ENCODE measurements at places on chromosomes 12 and 14.

DNA sequence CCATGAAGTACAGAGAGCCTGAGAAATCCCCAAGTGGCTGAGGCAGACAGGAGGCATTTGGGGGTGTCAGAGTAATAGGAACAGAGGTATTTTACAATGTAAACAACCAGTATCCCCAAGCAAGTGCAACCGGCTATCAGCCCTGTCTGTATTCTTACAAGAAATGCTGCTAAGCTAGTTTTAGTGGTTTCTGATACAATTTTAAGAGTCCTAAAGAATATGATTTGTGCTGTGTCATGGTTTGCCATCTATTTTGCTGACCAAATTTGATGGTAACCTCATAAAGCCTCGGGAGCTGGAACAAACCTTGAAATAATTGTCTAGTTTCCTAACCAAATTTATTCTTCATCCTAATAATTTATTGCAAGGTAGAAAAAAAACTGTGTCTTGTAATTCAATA lies 46.7 kb upstream of the EGLN3 start:
- no peak for DNase-seq

DNA sequence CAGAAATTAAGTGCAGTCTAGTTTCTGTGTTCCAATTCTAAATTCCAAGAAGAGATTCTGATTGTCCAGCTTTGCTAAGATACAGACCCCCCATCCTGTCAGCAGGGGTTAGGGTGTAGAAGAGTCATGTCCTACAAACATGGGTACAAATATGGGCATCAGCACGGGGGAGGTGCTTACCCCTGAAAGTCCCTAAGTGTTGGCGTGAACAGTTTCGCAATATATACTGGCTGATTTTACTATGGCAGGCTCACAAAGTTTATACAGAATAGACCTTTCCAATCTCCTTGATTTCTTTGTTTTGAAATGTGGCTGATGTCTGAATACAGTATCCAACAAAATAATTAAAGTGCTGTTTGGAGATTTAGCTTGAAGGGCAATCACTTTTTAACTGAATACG lies 71.6 kb upstream of the PPM1H start:
- no peak for DNase-seq

- DNase-seq = no peak
Measured at GRCh38 chr12:75738486-75738885, 227.1 kb upstream of the KRR1 start.

GRCh38 chr12:19220852-19221466 lies 91.4 kb downstream of the PLEKHA5 start:
- DNase-seq = no peak

DNA sequence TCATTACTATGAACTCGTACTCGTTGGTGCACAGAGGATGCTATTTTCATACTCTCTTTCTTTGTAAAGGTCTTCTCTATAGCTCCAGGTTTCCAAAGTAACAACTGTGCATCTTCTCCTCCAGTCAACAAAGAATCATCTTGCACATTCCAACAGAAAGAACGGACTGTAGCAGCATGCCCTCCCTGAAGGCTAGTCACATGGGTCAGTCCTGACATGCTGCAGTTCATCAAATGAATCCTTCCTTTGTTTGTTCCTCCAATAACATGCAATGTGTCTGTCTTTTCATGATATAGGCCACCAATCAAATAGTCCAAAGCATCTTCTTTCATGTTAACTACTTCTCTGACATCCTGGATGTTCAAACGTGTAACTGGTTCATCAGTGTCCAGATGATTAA lies 42.9 kb downstream of the WDR89 start:
- no peak for DNase-seq

GRCh38 chr12:91973813-91974212 lies 171.8 kb downstream of the BTG1 start:
- DNase-seq = no peak
